Liver (tissue), 10 donors: ENCODE measurements at places on chromosomes 5 and 9.

GRCh38 chr9:133103183-133103986 is 17.7 kb downstream of the RALGDS start:
- peak; percentile 84 for DNase-seq

DNA sequence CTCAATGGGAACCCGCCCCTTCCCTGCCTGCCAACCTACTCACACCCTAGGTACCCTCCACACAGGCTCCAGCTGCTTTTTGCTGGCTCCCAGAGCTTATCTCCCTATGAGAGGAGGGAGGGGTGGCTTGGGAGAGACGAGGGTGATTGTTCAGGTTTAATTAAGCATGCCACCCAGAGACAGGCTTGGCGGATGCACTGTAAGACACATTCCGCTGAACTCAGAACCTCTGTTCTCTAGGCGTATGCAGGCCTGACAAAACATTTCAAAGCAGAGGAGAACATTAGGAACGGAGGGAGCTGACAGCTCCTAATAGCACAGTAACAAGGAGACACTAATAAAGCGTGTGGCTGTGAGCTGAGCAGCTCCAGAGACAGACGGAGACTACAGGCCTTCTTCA is 80.1 kb downstream of the TRIM32 start:
- DNase-seq, result no peak

DNA sequence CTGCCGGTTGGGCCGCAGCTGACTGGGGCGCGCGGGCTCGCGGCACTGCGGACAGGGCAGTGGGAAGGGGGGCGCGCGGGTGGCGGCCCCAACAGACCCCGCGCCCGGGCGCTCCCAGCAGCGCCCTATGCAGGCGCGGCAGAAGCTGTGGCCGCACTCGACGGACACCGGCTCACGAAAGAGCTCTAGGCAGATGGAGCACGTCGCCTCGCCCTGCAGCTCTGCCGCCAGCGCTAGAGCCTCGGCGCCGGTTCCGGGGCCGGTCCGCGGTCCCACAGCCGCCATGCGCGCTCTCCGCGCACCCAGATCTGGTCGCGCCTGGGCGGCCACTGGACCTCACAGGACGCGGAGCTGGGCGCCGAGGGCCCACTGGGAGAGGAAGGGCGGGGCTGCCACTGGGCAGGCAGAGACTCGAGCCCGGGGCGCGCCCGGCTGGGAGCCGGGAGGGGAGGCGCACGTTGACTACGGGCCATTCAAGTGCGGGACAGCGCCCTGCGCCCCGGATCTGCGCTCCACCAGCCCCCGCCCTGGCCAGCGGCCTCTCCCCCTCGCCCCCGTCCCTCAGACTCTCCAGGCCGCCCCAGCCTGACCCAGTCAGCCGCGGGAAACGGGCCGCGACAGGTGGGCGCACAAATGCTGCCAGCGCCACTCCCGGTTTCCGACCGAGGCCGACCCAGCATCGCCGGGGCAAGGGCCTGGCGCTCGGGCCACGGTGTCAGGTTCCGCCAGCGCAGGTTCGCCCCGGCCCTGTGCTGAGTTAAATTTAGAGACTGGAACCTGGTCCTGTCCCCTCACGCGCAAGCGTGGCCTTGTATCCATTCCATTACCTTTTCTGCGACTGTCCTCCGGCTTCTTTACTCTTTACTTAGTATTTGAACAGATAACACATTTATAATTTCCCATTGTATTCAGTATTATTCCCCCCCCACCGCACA is at the start of gene TRIM7:
TSS of gene TRIM7 (minus strand) at position 371 of the 935 bp plus-strand sequence. CDS start at position 285, 86 bp downstream.
- no peak for DNase-seq

DNA sequence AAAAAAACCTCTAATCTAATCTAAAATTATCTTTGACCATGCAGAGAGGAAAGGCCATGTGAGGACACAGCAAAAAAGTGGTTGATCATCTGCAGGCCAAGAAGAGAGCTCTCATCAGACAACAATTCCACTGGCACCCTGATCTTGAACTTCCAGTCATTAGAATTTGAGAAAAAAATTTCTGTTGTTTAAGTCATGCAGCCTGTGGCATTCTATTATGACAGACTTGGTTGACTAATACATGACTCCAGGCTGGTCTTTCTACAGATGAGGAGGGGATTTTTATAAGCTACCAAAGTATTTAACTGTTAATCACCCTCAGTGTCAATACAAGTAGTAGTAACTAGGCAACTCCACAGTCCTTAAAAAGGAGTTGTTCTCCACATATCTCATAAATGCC is 358.5 kb upstream of the RGMB start:
- no peak for DNase-seq

GRCh38 chr5:17238521-17239041 is 21.1 kb downstream of the BASP1 start:
- no peak for DNase-seq

DNA sequence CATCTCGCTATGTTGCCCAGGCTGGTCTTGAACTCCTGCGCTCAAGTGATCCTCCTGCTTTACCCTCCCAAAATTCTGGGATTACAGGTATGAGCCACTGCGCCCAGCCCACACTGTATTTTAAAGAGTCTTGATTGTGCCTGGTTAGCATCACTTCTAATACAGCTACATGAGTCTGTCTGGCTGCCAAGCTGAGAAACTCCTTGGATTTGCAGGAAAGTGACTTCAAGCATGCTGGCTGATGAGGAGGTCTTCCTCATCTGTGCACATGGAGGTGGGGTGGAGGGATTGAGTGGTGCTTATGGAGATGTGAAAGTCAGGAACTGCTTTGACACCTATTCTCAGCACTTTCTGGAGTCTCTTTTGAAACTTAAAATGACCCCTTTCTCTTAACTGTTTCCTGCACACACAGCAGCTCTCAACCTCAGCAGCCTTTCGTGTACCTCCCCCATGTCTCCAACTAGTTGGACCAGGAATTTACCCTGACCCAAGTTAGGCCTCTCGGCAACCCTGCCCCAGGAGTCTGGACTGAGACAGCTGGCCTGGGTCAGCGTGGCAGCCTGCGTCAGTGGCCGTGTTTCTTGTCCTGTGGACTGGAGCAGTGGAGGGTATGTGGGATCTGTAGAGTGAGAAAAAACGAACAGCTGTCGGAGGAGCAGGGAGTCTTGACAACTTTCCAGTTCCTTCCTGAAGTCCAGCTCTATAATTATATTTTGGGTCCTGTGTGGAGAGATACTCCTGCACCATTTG is 72.5 kb downstream of the ACER2 start:
- DNase-seq, result no peak

DNA sequence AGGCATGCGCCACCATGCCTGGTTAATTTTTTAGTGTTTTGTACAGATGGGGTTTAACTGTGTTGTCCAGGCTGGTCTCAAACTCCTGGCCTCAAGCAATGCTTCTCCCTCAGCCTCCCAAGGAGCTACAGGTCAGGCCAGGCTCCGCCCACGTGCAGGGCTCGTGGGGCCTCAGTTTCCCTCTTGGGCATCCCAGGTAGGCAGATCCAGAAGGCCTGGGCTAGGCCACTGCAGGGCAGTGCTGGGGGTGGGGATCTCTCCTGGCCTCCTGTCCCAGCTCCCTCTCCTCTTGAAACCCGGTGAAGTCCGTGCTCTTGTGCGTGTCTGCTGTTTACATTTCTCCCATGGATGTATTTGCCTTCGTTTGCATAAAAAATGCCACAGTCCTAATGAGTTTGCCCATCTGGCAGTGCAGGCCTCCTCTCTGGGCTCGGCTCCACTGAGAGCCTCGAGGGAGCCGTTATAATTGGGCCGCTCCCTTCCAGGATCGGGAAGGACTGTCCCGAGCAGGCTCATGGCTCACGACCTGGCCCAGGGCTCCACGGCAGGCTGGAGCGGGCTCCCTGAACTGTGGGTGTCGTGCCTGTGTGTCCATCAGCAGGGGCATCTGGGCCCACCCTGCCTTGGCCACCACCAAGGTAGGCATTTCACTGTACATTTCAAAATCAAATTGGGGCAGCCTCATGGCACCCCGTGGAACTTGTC is 52.6 kb upstream of the RUFY1 start:
- DNase-seq, result no peak

- DNase-seq, result no peak
Observed at GRCh38 chr9:14466828-14467227, 152.9 kb upstream of the NFIB start.
